ENCODE measurements at places on chromosomes 2 and 18.

GRCh38 chr2:24199968-24200590 lies 25.2 kb downstream of the FAM228A start:
- no peak for DNase-seq

DNA sequence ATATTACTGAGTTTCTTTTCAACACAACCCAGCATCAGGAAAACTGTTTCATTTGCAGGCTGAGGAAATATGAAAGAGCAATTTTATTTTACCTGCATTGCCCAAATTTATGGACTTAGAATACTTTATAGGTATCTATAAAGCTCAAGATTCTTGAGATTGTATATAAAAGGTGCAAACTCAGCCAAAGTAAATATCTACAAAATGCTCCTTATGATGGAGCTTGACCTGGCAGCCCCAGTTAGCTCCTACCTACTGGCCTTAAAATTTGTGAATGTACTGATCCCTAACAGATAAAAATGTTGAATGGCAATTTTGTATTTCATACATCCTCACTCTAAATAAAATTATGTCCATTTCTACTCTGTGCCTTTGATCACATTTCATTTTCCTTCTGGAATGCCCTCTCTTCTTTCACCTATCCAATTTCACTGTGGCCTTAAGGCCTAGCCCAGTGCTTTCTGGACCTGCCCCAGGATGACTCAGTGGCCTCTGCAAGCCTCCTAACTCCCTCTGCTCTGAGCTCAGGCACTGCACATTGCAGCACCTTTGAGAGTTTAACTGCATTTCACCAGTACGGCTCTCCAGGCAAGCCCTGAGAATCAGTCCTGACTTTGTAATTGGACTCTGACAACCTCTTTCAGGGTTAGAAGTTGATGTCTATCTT lies 125.9 kb downstream of the ANTXR1 start:
- DNase-seq, result no peak

GRCh38 chr2:71952572-71953188 lies 195.0 kb downstream of the CYP26B1 start:
- no peak for DNase-seq

- DNase-seq, result peak; percentile 69
Observed at GRCh38 chr2:207258263-207258991, 92.7 kb upstream of the KLF7 start.

DNA sequence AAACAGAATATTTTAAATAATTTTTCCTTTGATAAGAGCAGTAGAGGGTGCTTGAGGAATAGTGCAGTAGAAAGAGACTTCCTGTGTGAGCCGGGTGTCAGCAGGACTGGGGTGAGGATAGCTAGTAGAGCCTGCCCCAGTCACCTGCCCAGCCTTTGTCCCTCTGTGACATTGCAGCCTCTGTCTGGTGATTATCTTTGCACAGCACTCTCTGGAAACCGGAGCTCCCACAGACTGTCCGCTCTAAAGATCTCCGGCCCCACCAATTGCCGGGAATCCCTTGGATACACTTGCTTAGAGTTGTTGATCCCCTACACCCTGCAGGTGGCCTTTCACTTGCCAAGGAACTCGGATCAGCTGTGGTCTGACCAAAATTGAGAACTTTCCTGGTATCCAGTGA lies 1081.3 kb upstream of the TMEFF2 start:
- DNase-seq, result no peak
